ENCODE measurements at places on chromosomes 12 and 14. TPM values are rescaled to one million over a fixed set of nuclear protein-coding genes. Genes with fewer than 3 reads are reported as not detected.

The INTS13 gene
- 14.1 TPM for total RNA-seq

The KRT79 gene
- total RNA-seq, result 3.9 TPM

The SYNDIG1L gene
- total RNA-seq, result 1.6 TPM

The CLEC1B gene
- total RNA-seq, result 0.95 TPM

The NPFF gene
- total RNA-seq, result not detected

The ISM2 gene
- not detected for total RNA-seq

The RASAL1 gene
- 0.41 TPM for total RNA-seq

The LRRK2 gene
- total RNA-seq, result 426 TPM

The RNF212B gene
- total RNA-seq, result not detected

The CABP1 gene
- total RNA-seq, result 0.30 TPM

The KCNH5 gene
- not detected for total RNA-seq

The CCDC60 gene
- 2.2 TPM for total RNA-seq

The CIDEB gene
- total RNA-seq, result 16.4 TPM

The CCDC175 gene
- 1.0 TPM for total RNA-seq

The OR4K2 gene
- not detected for total RNA-seq

The EML1 gene
- total RNA-seq, result 34.5 TPM

The KRT7 gene
- 257 TPM for total RNA-seq

The TMEM253 gene
- total RNA-seq, result 0.50 TPM

The RIN3 gene
- total RNA-seq, result 70.6 TPM

The GPR137C gene
- 0.97 TPM for total RNA-seq

The AMIGO2 gene
- 40.2 TPM for total RNA-seq

The GAS2L3 gene
- 19.4 TPM for total RNA-seq

The PPM1H gene
- total RNA-seq, result 6.8 TPM

The PARPBP gene
- 1.7 TPM for total RNA-seq

The SYT1 gene
- total RNA-seq, result 0.95 TPM

The GZMB gene
- 7.6 TPM for total RNA-seq

The MYO1H gene
- 0.30 TPM for total RNA-seq

The KRT5 gene
- 0.65 TPM for total RNA-seq

The LRRIQ1 gene
- total RNA-seq, result 10.6 TPM

The PIANP gene
- 0.18 TPM for total RNA-seq

The TMEM63C gene
- 0.27 TPM for total RNA-seq

The POTEM gene
- total RNA-seq, result not detected

The ARMH4 gene
- 2.1 TPM for total RNA-seq

The ANO4 gene
- 0.74 TPM for total RNA-seq

The POTEG gene
- not detected for total RNA-seq

The DNAH10 gene
- total RNA-seq, result 10.1 TPM

The CLEC4C gene
- total RNA-seq, result not detected

The RD3L gene
- not detected for total RNA-seq

The LMNTD1 gene
- total RNA-seq, result 2.6 TPM

The GPX2 gene
- total RNA-seq, result not detected

The HOXC9 gene
- not detected for total RNA-seq

The DDX51 gene
- total RNA-seq, result 11.9 TPM

The TMEM132D gene
- 0.06 TPM for total RNA-seq

The TOMM20L gene
- not detected for total RNA-seq

The PSMA3 gene
- total RNA-seq, result 132 TPM

The HCAR2 gene
- total RNA-seq, result 26.2 TPM

The SLC10A1 gene
- not detected for total RNA-seq

The ZFHX2 gene
- total RNA-seq, result 5.1 TPM

The PPP1R1A gene
- not detected for total RNA-seq

The POC1B gene
- total RNA-seq, result 15.5 TPM

The NFE2 gene
- 13.5 TPM for total RNA-seq

All from lower lobe of right lung (tissue), 2 donors.